ENCODE measurements at places on chromosomes 1 and 21.

- no peak for DNase-seq
These were observed 66.6 kb upstream of the TIAM1 start for GRCh38 chr21:31410499-31411131.

- no peak for DNase-seq
These were observed 39.9 kb downstream of the STPG1 start for GRCh38 chr1:24373710-24374109.

- DNase-seq: no peak
These were observed 28.2 kb downstream of the SLC30A10 start for GRCh38 chr1:219900201-219900600.

- DNase-seq: no peak
These were observed 91.0 kb upstream of the KCNA3 start for GRCh38 chr1:110765640-110766335.

DNA sequence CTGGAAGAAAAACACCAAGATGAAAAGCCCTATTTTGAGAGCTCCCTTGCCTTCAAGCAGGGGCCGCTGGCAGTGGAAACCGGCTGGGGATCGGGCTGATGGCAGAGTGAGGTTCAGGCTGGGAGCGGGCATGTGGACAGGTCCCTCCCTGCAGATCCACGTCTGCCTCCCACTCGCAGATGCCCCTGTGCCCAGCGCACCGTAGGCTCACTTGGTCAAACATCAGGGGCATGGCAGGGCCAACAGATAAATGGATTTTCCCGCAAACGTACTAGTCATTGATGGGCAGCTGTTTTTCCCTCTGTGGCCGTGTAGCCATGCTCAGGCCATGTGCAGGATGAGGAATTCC is 6.6 kb upstream of the C1orf174 start:
- no peak for DNase-seq

DNA sequence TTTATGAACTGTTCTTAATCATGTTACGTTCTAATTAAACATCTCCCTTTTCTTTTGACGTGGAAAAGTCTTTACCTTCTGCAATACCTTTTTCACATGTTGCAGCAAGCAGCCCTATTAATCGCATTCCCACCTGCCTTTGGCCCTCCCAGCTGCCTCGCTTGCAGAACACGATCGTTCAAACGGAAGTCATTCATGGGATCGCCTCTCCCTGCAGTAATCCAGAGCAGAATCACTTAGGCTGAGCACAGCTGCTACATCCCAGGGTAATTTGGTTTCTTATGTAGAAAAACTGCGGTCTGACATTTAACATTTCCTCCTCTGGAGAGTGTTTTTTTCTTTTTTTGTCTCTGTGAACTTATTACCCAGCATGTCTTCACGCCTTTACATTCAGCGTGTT is 206.3 kb downstream of the KIF26B start:
- DNase-seq: no peak
